ENCODE measurements at places on chromosomes 3 and 15.

GRCh38 chr15:54514601-54515000, 536.4 kb downstream of the UNC13C start:
- DNase-seq = no peak

DNA sequence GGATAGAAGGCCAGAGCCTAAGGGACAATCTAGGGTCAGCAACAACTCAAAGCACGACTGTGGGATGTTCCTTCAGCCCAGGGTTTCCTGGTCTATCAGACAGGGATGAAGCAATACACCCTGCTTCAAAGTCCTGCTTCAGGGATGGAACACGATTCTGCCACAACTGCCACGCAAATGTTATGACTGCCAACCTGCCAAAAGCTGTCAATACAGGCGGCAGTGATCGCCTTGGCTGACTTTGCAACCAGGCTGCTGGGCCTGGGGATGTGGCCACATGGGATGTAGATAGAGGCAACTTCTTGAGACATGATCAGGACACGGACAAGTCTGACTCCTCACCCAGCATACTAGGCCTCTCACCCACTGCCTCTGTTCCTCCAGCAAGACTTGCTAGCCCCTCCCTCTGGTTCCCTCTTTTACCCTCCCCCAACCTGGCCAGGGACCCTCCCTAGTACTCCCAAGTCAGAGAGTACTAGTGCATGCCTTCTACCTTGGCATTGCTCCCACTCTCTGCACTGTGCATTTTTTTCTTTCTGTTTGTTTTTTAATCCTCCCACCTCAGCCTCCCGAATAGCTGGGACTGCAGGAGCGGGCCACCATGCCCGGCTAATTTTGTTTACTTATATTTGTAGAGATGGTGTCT, 7.6 kb downstream of the CCDC12 start:
- no peak for DNase-seq

GRCh38 chr3:11606865-11607440, 36.8 kb downstream of the VGLL4 start:
- no peak for DNase-seq

- DNase-seq = no peak
These were observed 163.0 kb upstream of the MLF1 start for GRCh38 chr3:158407844-158408517.

GRCh38 chr3:49924683-49925082, 4.9 kb downstream of the MON1A start:
- no peak for DNase-seq

All from activated naive CD4-positive, alpha-beta T cell treated with anti-CD3 and anti-CD28 coated beads, Interleukin-2, amount 50 U/mL, for 16 hours (primary cell).